ENCODE measurements at places on chromosomes 2 and 18.

GRCh38 chr2:196391149-196391479, 219.7 kb upstream of the STK17B start:
- no peak for DNase-seq

- no peak for DNase-seq
These were observed 31.6 kb downstream of the CYP26B1 start for GRCh38 chr2:72116081-72116533.

DNA sequence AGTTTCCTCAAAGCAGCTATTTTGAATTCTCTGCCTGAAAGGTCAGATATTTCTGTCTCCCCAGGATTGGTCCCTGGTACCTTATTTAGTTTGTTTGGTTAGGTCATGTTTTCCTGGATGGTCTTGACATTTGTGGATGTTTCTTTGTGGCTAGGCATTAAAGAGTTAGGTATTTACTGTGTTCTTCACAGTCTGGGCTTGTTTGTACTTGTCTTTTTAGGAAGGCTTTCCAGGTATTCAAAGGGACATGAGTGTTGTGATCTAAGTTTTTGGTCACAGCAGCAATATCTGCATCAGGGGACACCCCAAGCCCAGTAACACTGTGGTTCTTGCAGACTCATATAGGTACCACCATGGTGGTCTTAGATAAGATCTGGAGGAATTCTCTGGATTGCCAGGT, 11.8 kb downstream of the MYO3B start:
- no peak for DNase-seq

- DNase-seq, result no peak
These were observed 117.9 kb upstream of the PELI1 start for GRCh38 chr2:64262071-64262470.

- DNase-seq, result no peak
These were observed 560.5 kb upstream of the ZEB2 start for GRCh38 chr2:145080426-145080825.

- no peak for DNase-seq
These were observed 232.3 kb upstream of the MEIS1 start for GRCh38 chr2:66202586-66202985.

GRCh38 chr2:25259737-25260124, 82.0 kb downstream of the DNMT3A start:
- DNase-seq, result no peak

DNA sequence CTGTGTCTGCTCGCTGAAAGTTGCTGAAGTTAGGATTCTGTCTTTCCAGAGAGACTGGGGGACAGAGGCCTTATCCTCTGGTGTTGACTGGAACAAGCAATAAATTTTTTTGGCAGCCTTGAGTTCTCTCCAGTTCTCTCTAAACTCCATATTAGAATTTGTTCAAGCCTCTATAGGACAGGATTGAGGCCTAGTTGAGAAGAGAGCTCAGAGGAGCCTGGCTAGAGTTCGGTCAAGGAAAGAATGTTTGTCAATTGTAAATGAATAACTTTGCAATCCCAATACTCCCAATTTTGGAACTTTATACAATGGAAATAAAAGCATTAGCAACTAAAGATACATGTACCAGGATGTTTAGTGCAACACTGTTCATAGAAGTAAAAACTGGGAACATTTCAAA, 16.7 kb upstream of the RASGRP3 start:
- no peak for DNase-seq

DNA sequence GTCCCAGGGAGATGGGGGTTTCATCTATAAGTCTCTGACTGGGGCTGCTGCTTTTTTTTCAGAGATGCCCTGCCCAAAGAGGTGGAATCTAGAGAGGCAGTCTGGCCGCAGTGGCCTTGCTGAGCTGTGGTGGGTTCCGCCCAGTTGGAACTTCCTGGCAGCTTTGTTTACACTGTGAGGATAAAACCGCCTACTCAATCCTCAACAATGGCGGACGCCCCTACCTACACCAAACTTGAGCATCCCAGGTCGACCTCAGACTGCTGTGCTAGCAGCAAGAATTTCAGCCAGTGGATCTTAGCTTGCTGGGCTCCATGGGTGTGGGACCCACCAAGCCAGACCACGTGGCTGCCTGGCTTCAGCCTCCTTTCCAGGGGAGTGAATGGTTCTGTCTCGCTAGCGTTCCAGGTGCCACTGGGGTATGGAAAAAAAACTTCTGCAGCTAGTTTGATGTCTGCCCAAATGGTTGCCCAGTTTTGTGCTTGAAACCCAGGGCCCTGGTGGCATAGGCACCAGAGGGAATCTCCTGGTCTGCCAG, 152.6 kb upstream of the CYP26B1 start:
- no peak for DNase-seq

DNA sequence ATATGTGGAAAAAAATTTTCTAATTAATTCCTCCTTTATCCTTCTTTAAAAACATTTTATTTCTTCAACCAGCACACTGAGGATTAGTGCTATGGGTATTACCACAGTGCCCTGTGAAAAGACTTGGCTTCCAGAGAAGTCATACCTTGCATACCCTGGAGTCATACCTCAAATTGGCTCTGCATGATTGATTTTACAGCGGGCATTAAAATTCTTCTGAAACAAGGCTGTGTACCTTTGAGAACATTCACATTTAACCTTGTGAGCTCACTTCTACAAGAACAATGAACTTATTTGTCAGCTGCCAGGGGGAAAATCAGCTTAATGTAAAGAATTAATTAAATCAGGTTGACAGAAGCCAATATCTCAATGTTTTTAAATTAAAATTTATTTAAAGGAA, 44.6 kb downstream of the SLC35F5 start:
- DNase-seq, result no peak

- DNase-seq, result no peak
These were observed 105.9 kb downstream of the CERS6 start for GRCh38 chr2:168561991-168562390.

DNA sequence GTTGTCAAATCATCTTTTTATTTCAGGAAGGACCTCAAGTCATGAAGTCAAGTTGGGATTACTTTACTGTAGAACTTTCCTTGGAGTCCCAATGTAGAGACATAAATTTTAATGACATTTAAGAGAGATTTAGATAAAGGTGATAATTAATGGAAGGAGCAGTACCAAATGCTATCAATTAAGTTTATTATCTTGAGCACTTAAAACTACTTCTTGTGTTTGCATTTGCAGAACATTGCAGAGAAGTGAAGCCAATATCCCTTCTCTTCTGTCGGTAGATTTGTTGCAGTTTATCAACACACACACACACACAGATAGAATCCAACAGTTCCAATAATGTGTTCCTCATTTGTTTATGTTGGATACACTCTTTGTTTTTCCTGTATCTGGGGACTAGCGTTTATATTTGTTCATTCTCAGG, 570.7 kb downstream of the EPHA4 start:
- DNase-seq, result no peak

GRCh38 chr2:241658296-241658695, 20.8 kb downstream of the ATG4B start:
- DNase-seq, result no peak

DNA sequence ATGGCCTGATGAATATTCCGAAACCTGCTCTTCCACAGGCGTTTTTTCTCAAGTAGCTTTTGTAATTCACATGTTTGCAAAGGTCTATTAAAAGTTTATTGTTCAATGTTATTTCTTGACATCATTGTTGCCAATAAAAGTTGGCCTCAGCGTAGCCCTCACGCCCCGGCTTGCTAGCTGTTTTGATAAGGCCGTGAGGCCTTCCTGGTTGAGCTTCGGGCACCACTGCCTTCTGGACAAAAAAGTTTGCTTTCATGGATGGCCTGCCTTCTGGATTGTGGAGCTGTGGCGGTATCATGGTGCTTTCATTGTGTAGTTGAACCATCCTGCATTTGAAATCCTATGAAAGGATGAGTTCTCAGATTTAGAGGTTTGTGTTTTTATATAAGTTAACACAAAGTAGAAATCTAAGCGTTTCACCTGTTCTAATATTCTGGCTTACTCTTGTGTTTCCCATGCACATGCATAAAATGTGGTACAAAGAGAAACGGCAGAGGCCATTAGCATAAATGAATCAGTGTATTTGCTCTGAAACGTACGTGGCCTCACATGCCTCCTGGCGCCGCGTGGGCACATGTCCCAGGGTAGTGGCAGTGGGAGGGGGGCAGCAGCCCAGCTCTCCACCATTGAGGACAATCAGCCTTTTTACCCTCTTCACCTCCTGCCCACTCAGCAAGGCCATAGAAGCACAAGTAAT, 134.5 kb downstream of the NCK2 start:
- DNase-seq, result no peak

- DNase-seq, result no peak
These were observed 392.8 kb downstream of the TRIB2 start for GRCh38 chr2:13109516-13109915.

GRCh38 chr2:168530982-168531622, 75.0 kb downstream of the CERS6 start:
- DNase-seq, result no peak

- no peak for DNase-seq
These were observed 138.5 kb upstream of the CDH20 start for GRCh38 chr18:61194726-61195125.

DNA sequence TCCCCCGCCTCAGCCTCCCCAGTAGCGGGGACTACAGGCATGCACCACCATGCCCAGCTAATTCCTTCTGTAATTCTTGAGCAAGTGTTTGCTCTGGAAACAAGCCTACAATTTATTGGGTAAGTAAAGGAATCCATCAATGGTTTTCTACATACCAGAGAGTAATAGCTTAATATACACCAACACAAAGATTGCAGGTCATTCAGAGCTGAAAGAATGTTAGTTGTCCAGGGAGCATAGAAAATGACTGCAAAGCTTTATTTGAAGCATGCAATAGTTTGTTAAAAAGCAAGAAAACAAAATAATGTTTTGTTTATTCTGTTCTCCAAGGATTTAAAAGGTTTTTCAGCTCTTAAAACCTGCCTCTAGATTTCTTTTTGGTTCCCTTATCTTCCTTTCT, 5.6 kb downstream of the IDH1 start:
- DNase-seq, result no peak

GRCh38 chr18:513826-514530, 13.5 kb upstream of the COLEC12 start:
- no peak for DNase-seq

GRCh38 chr2:170885130-170885791, 43.8 kb upstream of the GORASP2 start:
- DNase-seq, result no peak

DNA sequence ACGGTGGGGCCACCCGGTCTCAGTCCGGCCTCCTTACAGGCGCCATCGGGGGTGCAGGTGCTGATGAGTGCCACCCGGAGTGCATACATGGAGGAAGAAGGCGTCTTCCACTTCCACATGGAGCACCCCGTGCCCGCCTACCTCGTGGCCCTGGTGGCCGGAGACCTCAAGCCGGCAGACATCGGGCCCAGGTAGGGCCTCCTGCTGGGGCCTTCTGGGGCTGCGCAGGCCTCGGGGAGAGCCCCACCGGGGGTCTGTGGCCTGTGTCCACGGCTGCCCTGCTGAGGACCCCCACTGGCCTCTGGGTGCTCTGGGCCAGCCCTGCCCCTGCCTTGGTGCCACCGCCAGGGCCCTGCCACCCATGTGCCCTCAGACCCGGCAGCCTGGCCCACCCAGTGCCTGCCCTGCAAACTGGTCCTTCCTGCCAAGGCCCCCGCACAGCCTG, 4.8 kb downstream of the RNPEPL1 start:
- no peak for DNase-seq

DNA sequence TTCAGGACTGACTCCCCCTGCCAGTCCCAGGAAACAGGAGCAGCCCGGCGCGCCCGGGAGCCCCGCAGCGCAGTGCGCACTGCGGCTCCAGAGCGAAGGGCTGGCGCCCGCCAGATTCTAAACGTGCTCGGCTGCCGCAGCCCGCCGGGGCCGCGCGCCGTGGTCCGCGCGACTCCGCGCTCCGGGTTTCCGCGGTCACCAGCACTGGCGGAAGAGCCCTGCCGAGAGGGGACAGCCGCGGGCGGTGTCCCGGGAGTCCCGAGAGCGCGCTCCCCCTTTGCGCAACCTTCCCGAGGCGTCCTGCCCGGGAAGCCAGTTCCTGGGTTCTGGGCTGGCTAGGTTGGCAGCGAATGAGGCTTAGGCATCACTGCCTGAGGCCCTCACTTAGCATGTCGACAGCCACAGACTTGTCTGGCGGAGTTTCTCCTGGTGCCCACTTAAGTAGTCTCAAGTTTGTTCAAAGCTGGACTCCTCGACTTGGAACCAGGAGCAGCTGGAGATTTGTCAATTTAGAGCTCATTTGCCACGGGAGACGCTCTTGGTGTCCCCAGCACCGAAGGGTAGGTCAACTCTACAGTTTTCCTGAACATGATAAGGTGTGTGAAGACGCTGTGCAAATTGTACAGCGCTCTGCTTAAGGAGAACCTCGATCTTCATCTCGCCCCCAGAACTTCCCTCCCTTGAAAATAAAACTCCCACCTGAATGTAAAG, 1.5 kb upstream of the VSNL1 start:
- no peak for DNase-seq

DNA sequence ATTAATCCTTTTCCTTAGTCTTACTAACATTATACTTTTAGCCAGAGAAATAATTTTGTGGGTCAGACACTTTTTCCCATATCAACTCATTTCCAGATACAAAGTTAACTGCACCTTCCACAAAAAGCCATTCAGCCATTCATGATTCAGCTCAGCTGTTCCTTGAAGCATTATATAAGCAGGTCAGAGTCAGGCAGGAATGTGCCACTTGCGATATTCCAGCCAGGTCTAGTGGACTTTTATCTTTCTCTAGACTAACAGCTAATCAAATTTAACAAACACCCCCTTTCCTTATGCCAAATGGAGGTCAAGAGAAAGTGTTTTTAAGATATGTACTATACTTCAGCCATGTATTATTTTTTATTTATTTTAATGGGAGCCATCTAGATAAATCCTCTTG, 75.6 kb upstream of the EPB41L3 start:
- no peak for DNase-seq

- DNase-seq, result no peak
These were observed 141.8 kb downstream of the ACKR3 start for GRCh38 chr2:236711440-236711839.

- DNase-seq, result no peak
These were observed 209.2 kb upstream of the APCDD1 start for GRCh38 chr18:10245031-10245845.

DNA sequence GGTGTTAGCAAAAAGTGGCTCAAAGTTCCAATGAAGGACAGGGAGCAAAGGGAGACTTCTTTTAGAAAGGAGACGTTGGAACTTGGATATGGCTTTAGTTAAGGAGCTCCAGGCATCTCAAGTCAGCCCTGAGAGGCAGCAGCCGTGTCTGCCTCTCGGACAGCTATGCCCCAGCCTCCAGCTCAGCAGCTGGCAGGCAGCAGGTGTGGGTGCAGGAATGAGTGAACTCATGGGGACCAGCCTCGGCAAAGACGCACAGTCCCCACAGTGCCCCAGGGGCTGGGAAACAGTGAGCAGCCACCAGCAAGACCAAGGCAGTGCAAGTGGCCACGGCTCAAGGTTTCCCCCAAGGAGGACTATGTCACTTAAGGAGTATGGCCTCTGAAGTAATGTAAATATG, 1.6 kb upstream of the LRRFIP1 start:
- DNase-seq, result no peak

- DNase-seq, result no peak
These were observed 165.7 kb upstream of the SLC14A2 start for GRCh38 chr18:45449418-45450227.

All from CD4-positive, alpha-beta T cell treated with Interleukin-2 at 100 ng/mL for 4 hours (primary cell).